Upper lobe of right lung (tissue), 1 donor: ENCODE measurements at places on chromosomes 5 and 9.

GRCh38 chr9:37220971-37221370 is 100.6 kb downstream of the ZCCHC7 start:
- DNase-seq = no peak

GRCh38 chr5:146338774-146339714 is at the start of gene POU4F3:
Gene POU4F3 (plus strand): TSS chr5:146338839. CDS start chr5:146339113, 274 bp downstream.
- DNase-seq = no peak

- no peak for DNase-seq
Measured at GRCh38 chr5:132204371-132205135, 23.1 kb downstream of the P4HA2 start.

DNA sequence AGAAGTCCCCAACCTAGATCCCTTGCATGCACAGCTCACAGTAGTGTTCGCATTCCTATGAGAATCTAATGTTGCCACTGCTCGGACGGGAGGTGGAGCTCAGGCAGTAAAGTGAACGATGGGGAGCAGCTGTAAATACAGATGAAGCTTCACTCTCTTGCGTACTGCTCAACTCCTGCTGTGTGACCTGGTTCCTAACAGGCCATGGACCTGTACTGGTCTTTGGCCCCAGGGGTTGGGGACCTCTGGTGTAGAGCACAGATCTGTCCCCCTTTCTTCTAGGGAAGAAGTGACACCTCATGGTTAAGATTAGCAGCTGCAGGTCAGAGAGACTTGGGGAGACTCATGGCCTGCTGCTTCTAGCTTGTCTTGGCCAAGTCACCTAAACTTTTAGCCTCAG is 7.1 kb downstream of the ARHGEF28 start:
- no peak for DNase-seq

- DNase-seq = no peak
Measured at GRCh38 chr5:33072726-33073125, 361.6 kb downstream of the NPR3 start.

DNA sequence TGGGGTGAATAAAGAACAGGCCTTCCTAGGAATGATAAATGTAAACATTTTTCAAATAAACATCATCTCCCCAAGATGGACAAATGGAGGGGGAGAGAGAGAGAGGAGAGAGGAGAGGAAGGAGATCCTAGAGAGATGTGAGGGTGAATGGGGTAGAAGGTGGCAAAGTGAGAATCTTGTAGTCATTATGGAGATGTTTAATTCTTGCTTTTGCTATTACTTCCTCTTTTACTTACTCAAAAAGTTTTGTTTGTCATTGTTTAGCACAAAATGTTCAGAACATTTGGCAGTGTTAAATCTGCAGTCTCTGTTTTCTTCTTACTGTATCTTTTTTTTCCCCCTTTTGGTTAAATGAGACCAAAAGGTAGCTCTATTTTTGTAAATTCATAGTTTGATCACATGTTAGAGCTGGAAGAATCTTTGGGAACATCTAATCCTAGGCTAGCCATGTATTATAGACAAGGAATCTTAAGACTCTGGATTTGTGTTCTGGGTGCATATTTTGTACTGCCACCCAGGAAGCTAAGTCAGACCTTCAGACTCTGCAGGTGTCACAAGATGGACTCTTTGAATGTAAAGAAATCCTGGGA is 266.1 kb downstream of the NTRK2 start:
- no peak for DNase-seq

- no peak for DNase-seq
Measured at GRCh38 chr5:91777671-91778070, 394.6 kb upstream of the ARRDC3 start.

- DNase-seq = no peak
Measured at GRCh38 chr5:78801413-78801812, 152.8 kb upstream of the LHFPL2 start.

DNA sequence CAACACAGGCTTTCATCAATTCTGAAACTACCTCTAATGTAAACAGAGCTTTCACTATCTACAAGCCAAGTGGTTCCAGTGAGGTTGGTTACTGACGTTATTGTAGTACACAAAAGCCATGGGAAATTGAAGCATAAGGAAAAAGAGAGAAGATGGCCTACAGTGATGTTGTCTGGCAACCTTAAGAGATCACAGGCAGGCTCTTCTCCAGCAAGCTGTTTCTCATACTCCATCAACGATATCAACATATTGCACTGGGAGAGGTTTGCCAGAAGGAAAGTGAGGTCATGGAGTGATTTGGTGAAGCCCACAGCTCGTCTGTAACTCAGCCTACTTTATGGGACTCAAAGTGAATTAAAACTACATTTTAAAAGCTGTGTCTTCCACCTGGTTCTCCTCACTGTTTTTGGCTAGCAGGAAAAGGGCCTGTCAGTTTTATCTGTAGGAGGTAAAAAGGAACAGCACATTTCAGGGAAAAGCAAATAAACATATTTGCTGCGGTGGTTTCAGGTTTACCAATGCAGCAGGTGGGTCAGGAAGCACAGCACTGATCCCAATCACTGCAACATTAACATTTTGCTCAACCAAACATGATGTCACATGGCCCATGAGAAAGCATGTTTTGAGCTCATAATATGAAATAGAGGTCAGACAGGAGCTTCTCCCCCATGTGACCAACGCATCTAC is 72.9 kb downstream of the ARSB start:
- no peak for DNase-seq
